Glomerular endothelial cell (primary cell): ENCODE measurements at places on chromosomes 6 and 20. TPM values are rescaled to one million over a fixed set of nuclear protein-coding genes. Genes with fewer than 3 reads are reported as not detected.

DNA sequence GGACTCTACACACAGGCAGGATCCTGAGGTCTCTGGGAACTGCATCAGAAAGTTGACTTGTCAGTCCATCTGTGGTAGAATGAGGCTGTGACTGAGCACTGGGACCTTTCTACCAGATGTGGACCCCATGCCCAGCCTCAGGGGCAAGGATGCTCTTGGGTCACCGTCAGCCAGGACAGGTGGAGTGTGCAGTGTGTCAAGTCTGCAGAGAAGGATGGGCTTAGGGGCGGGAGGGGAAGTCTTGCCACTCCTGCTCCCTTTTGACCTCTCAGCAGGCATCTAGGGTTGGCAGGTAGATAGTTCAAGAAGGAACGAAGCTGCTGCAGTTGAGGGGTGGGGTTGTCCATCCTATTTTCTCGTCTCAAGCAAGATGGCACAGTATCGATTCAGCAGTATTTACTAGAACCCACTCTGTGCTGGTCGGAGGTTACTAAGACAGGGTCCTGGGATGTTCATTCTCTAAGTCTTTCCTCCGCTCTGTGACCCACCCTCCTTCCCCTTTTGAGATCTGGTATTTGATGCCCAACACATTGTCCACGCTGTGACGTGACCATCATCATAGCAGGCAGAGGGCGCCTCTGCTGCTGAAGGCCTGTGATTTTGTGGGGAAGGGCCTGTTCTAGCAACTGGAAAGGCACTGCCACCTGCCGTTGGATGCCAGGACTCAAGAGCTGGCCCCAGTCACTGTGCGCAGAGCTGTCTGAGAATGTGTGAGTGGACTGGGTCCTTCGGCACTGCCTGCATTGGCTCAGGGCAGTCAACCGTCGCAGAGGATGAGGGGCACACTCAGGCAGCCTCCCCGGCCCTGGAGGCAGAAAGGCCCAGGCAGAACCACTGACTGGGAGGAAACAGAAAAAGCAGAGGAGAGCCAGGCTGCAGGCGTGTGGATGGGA, 23.2 kb downstream of the RBCK1 start:
- DNase-seq, result no peak

The USP49 gene
- total RNA-seq, result 1.8 and 4.1 TPM in 2 replicates

DNA sequence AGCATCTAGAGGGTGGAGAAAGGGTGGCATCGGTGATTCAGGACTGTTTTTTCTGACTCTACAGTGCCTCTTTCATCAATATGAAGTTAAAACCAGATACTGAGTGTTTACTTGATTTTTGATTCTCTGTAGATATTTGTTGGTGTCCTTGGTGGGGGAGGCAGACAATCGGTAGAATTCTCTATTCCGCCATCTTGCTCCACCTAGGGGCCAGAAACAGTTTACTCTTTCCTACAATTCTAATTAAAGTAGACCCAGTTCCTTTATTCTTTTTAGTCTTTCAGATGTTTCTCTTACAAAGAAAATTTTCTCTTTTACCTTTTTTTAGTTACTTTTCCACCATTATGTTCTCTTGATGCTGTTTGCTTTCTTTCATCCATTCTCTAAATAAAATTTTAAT, 162.1 kb upstream of the RAB32 start:
- DNase-seq, result no peak

The LHFPL5 gene
- total RNA-seq, result not detected in 2 replicates

DNA sequence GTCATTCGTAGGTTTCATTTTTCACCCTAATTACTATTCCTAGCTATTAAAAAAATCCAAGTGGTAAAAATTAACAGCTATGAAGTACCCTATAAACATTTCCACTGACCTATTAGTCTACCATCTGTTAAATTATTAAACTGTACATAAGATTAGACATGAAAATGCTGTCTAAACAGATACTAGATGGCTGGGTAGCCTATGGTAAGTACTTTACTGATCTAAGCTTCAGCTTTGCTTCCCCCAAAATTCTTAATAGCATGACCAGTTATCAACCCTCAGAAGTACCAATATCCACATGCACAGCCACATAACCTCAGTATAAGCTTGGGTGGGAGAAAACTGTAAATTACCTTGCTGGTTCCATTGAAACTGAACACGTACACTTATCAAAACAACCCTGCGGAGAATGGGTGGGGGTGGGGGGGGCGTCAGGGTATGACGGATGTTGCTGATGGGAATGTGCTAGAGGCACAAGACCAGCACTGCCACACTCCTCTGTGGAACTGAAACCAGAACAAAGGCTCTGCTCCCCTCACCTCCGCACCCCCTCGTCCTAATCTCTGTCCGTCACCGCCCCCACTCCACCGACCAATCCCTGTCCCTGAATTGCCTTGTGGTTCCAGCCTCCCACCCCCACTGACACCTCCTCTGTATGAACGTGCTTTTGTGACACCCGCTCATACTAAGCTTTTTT, 45.3 kb downstream of the B4GALT5 start:
- no peak for DNase-seq

The EPPIN gene
- total RNA-seq, result not detected in 2 replicates

The CCN5 gene
- total RNA-seq, result not detected in 2 replicates

The CALHM6 gene
- 0.68 and 1.1 TPM in 2 replicates for total RNA-seq

DNA sequence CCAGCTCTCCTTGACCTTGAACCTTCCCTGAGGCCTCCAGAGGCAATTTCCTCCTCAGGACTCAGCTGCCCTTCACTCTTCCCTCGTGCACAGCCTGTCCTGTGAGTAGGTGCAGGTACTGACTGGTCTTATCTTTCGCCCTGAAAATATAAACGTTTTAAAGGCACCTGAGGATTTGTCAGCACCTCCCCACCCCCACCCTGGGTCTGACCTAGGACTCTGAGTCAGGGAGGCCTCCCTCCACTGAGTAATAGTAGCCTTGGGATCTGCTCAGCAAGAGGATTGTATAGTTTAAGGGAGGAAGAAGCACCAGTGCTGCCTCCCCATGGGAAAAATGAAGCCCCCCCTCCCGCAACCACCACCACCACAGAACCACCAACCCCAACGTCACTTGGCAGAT, 54.6 kb downstream of the PPARD start:
- DNase-seq, result no peak

The SLC17A4 gene
- total RNA-seq, result not detected in 2 replicates

- DNase-seq, result no peak
Observed at GRCh38 chr20:49415005-49415667, 67.3 kb downstream of the KCNB1 start.

DNA sequence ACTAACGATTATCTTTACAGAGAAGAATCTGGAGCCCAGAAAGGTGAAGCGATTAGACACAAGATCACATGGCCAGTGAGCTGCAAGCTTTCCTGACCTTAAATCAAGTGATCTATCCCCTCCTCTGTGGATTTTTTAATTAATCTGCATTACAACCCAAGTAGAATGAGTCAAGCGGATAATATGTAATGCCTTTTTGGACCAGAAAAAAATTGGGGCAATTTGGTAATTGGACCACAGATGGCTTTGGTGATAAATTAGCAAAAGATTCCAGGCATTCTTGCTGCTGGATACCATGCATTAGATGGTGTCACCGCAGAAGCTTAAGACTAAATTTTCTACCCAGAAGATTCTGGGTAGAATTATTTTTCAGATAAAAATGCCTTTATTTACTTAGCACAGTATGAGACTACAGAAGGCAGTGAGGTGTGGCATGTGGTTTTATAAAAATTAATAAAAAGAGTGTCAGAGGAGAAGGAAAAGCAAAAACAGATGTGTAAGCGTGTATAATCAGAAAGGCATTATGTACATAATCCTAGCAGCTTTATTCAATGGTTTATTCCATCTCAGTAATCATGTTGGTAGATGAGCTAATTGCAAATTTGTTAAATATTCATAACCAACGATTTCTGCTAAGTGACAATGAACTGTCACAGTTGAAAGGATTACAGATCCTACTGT, 53.9 kb upstream of the PCSK2 start:
- DNase-seq, result no peak

GRCh38 chr6:13217206-13217905, 111.0 kb downstream of the TBC1D7 start:
- DNase-seq, result no peak

DNA sequence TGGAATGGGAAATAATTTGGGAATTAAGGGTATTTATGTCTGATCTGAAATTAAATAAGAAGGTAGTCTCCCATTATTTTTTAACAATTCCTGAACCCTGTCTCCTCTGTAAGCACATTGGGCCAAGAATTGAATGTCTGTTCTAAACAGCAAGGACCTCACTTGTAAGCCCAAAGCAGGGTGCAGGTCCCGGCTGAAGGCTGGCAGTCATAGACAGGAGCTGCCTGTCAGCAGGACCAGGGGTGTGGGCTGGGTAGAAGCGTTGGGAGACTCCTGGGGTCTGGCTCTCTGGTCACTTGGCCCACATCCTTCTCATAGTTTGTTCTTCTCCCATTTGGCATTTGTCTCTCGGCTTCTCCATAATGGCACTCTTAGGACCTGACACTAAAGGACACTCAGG, 75.6 kb downstream of the SNX9 start:
- DNase-seq, result no peak

The SLA2 gene
- total RNA-seq, result not detected in 2 replicates

The SERAC1 gene
- 4.8 and 5.8 TPM in 2 replicates for total RNA-seq

The RAB23 gene
- total RNA-seq, result 8.5 and 9.4 TPM in 2 replicates

- DNase-seq, result no peak
Observed at GRCh38 chr20:58818586-58819285, 32.0 kb downstream of the GNAS-AS1 start.

GRCh38 chr20:2378893-2379292, 1.8 kb upstream of the TGM6 start:
- DNase-seq, result no peak

DNA sequence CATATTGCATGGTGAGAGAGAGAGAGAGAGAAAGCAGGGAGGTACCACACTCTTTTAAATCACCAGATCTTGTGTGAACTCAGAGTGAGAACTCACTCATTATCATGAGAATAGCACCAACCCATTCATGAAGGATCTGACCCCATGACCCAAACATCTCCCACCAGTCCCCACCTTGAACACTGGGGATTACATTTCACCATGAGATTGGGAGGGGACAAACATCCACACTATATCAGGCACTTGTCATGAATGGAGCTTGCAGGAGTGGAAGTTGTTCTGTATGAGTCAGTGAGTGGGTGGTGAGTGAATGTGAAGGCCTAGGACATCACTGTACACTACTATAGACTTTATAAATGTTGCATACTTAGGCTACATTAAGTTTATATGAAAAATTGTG, 47.7 kb upstream of the RNF182 start:
- DNase-seq, result no peak

The EPHA7 gene
- 0.35 and 0.53 TPM in 2 replicates for total RNA-seq

The KCNG1 gene
- total RNA-seq, result 11.5 and 23.2 TPM in 2 replicates

DNA sequence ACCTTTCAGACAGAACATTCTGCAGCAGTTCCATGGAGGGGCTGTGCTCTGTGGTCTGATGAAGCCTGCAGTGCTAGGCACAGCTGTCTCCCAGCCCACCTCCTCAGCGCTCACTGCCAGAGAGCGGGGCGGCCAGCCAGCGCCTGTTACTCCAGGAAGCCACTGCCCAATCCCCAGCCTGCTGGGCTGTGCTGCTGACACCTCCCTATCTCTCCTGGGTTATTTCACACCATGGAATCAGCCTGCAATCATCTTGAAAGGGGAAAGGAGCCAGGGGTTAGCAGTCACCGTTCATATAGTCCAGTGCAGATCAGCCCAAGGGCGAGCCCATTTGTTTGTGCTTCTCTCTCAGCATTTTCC, 46.3 kb upstream of the NHSL1 start:
- DNase-seq, result no peak

DNA sequence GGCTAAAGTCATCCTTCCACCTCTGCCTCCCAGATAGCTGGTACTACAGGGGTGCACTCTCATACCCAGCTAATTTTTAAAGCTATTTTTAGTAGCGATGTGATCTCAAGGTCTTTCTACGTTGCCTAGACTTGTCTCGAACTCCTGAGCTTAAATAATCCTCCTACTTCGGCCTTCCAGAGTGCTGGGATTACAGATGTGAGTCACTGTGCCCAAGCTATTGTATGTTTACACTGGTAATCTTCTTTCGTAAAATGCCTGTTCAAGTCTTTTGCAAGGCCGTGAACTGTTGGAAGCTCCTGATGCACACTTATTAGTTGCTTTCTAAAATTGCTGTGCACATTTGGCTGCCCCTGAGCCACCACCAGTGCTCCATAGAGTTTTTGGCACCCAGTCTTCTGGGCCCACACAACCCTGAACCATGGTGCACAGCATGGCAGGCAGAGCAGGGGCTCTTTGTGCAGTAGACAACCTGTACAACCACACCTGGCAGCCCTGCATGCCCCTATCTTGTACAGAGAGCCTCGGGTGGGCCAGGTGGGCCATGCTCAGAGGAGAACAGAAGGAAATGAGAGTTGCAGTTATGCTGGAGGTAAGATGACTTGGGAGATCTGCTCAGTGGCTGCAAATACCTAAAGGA, 33.3 kb downstream of the PDRG1 start:
- no peak for DNase-seq

DNA sequence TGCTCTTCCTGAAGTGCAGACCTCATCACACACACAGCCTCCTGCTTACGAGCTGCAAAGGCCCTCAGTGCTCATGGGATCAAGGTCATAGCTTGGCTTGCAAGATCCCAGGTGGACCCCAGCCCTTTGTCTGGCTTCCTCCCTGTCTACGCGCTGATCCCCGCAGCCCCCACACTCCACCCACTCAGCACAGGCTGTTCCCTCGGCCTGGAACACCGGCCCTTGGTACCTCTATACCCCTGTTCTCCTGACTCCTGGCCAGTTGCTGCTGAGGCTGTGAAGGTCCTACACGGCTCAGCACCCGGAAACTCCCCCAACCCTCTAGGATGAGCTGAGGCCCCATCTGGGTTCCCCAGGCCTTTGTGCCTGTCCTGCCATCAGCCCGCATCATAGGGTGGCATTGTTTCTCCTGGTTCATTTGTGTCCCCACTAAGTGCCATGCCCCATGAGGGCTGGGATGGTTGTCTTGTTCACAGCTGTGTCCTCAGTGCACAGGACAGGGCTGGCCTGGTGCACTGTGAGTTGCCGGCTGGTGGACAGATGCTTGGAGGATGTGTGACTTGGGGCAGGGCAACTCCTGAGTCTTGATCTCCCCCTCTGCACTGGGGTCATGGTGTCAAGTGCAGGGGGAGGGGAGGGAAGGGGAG, 57.0 kb downstream of the ADNP start:
- no peak for DNase-seq

DNA sequence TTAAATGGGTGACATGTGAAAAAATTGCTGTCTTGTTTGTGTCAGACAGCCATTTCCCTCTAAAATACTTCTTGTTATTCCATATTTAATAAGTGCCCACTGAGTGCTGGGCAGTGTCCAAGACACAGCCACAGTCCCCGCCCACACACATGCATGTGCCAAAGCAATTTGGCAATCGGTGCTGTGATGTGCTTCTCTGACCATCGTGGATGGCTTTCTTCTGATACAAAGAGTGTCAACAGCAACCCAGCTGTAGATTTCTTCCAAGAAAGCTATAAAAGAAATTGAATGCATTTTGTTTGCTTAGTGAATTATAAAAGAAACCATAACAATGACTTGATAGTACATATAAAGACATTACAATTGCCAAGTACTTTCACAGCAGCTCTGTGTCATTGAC, 140.5 kb upstream of the ATXN1 start:
- no peak for DNase-seq

- DNase-seq, result no peak
Observed at GRCh38 chr6:94045099-94045829, 625.9 kb upstream of the EPHA7 start.

The IL20RA gene
- 0.06 and 0.48 TPM in 2 replicates for total RNA-seq

GRCh38 chr20:33674294-33675135, at the start of gene NECAB3:
TSS of gene NECAB3 (minus strand) at chr20:33674428. CDS start at chr20:33674352, 76 bp downstream.
- DNase-seq, result no peak

The PDYN gene
- not detected in 2 replicates for total RNA-seq

The JPH2 gene
- total RNA-seq, result 0.58 and 1.5 TPM in 2 replicates

- DNase-seq, result no peak
Observed at GRCh38 chr6:109051301-109052017, 43.2 kb downstream of the SESN1 start.

The POM121L2 gene
- total RNA-seq, result not detected in 2 replicates

- DNase-seq, result no peak
Observed at GRCh38 chr6:52364480-52365166, 2.7 kb downstream of the PAQR8 start.
